CD8-positive, alpha-beta memory T cell (primary cell): ENCODE measurements at places on chromosomes 11 and 22. TPM values are rescaled to one million over a fixed set of nuclear protein-coding genes. Genes with fewer than 3 reads are reported as not detected.

DNA sequence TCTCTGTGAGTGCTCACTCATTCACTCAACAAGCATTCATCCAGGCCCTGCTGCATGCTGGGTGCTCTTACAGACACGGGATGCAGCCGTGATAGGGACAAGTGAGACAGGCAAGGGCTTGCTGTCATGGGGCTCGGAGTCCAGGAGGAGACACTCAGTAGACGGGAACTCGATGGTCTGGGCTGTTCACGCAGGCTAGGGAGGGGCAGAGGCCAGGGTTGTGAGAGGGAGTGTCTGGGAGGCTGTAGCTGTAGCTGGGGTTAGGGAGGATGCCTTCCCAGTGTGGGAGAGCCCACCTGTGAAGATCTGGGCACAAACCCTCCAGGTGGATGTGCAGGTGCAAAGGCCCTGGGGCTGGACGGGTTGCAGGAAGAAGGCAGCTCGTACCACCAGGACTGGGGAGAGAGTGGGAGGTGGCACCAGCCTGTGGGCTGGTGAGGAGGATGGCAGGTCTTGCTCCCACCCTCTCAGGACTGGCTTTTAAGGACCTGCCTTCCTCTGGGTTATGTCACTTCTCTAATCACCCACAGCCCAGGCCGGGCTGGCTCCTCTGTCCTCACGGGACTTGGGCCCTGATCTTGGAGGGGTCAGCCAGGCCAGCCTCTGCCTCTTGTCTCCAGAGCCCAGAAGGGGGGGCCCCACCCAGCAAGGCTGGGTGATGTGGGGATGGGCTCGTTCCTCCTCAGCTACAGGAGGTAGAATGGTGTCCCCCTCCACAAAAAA is 24.1 kb downstream of the FGF4 start:
- no peak for DNase-seq

GRCh38 chr11:98307827-98308491 is 712.8 kb upstream of the CNTN5 start:
- DNase-seq, result no peak

DNA sequence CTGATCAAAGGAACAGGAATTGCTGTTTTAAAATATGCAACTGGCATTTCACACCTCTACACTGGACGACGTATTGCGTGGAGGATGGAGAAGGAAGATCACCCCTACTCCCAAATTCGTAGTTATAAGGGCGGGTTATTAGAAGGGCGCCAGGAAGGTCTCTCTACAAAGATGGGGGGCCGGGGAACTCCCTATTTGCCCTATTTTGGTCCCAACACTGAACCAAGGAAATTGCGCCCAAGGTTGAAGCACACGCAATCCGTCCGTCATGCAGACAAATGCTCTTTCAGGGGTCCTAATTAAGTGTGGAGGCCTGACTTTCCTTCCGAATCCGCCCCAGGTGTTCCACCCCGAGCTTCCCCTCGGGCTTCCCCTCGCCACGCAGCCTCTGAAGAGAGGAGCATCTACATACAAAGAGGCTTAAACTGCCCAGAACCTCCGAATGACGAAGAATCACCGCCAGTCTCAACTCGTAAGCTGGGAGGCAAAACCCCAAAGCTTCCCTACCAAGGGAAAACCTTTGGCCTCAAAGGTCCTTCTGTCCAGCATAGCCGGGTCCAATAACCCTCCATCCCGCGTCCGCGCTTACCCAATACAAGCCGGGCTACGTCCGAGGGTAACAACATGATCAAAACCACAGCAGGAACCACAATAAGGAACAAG is 396 bp downstream of the NPAT start:
- DNase-seq, result peak; percentile 37

DNA sequence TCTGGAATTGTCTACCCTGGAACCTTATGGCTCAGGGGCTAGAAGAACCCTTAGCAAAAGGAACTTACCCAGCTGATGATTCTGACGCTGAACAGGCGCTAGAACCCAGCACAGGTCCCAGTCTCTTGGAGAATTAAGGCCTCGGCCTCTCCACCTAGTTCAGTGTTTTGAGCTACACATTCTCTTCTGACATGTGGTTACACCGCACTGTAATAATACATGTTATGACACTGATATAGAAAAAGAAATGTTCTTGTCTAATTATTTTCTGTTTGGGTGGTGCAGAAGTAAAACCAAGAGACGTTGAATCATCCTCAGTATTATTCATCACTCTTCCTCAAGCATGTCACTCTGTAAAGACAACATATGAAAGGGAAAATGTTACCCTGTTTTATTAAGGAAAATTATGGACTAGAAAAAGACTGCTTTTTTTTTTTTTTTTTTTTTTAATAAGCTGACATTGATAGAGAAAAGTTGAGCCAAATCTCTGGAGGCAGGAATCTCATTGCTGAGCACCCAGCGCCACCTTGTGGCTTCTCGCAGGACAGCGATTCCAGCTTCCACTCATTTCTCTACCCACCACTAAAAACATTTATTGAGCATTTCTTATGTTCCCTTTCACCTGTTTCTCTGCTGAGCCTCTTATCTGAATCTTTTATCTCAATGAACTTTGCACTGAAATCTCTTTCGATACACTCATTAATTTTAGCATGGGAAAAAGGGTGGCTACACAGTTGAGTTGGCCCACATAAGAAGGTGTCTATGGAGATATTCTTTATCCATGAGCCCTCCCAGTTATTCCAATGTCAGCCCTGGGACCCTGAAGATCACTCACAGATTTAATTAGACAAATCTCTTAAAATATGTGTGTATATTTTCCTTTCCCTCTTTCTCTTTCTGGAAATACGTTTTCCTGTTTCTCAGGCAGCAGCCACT is 12.6 kb upstream of the APLNR start:
- no peak for DNase-seq

GRCh38 chr11:46034041-46034440 is 87.2 kb downstream of the PHF21A start:
- no peak for DNase-seq

The TSGA10IP gene
- not detected for total RNA-seq

The SYCE3 gene
- not detected for total RNA-seq
